ENCODE measurements at places on chromosomes 4 and X.
A peak's percentile ranks its signal among the peaks of the same experiment; 100 is the strongest.

GRCh38 chr4:76232681-76233080 lies 18.8 kb upstream of the FAM47E start:
- no peak for DNase-seq

GRCh38 chr4:186733778-186734177 lies 10.1 kb upstream of the FAT1 start:
- no peak for DNase-seq

- DNase-seq = peak; percentile 20
These were observed 39.6 kb upstream of the SLC7A3 start for GRCh38 chrX:70970482-70970995.

- DNase-seq = peak; percentile 19
These were observed 2.5 kb upstream of the USP27X start for GRCh38 chrX:49876750-49877149.
